HAP-1 (cell line): ENCODE measurements at places on chromosomes 7 and 10.

- DNase-seq: no peak
Observed at GRCh38 chr10:109358325-109358724, 565.0 kb downstream of the XPNPEP1 start.

- DNase-seq: no peak
Observed at GRCh38 chr10:26391701-26392695, 46.1 kb upstream of the APBB1IP start.

DNA sequence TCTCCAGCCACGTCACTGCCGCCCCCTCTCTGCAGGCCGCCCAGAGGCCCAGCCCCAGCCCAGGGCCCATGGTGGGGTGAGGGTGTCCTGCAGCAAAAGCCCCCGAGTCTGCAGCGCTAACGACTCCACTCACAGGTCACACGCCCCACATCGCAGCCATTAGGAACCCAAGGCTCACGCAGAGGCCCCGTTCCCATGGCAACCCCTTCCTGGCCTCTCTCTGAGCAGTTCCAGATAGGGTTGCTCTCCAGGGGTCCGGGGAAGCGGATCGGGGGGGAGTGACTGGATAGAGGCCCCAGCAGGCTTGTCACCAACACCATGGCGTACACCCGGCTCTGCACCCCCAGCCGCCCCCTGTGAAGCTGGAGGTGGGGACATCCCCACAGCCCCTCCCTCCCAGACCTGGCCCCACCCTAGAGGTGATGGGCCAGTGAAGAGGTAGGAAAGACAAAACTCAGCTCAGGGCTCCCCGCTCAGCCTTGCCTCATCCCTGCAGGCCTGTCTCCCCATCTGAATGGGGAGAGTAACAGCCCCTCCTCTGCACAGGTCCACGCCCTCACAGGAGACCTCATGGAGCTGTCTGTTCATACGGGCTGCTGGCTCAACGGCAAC lies 41.2 kb downstream of the TNRC18 start:
- DNase-seq: peak; percentile 46

GRCh38 chr7:71842381-71842780 lies 569.8 kb downstream of the CALN1 start:
- DNase-seq: no peak

GRCh38 chr10:43192884-43193283 lies 54.6 kb downstream of the CSGALNACT2 start:
- DNase-seq: no peak

DNA sequence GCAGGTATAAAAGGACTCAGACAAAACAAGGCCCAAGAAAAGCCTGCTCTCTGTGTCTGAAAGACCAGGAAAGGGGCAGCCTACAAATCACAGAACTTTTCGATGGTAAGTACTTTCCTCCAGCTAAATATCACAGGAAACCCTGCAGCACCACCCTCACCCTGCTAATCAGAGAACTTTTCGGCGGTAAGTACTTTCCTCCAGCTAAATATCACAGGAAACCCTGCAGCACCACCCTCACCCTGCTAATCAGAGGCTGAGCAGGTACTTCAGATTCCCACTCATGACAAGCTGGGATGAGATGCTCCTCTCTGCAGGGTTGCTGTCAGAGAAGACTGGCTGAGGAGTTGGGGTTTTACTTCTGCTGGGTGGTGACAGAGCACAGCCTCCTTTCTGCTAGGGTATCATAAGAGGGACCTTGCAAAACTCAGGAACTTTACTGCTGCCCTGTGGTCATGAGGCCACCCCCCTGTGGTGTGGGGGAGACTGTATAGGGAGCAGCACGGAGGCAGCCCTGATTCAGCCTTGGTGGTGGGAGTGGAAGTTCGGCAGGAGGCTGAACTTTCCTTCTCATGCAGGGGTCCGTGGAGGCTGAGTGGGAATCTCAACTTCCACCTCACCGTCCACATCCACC lies 7.2 kb downstream of the WDR37 start:
- no peak for DNase-seq

DNA sequence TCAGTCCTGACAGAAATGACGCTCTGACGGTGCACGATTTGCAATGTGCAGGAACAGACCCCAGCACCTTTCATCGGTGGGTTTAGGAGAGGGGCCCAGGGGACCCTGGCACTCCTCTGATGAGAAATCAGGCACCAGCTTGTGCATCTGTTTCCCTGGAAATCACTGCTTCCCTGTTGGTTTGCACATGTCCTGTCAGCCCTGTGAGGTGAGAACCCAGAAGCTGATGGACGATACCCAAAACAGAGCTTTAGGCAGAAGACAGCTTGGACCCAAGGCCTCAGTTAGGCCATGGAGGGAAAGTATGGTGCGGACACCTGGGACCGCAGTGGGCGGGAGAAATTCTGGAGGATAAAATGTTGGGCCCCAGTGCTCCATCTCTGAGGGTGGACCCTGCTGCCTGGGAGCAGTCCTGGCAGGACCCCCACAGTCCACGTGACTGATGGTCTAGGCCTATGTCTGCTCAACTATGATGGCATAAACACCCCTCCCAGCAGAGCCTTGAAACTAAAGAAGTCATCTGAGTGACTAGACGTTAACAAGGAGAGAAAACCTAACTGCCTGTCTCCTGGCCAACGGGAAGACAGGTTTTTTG lies 242.8 kb downstream of the PTPRN2 start:
- no peak for DNase-seq

DNA sequence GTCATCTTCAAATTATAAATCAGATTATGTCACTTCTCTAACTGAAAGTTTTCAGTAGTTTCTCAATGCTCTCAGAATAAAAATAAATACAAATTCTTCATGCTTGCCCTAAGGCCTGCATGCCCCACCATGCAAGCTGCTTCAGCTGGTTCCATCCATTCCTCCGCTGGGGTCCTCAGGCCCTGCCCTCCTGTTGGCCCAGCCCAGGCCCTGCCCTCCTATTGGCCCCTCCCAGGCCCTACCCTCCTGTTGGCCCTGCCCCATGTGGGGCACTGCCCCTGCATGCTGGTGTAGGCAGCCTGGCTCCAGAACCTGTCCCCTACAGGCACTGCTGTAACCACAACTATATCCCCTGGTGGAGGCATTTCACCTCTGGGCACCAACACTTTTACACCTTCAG lies 109.3 kb upstream of the TCERG1L start:
- no peak for DNase-seq

DNA sequence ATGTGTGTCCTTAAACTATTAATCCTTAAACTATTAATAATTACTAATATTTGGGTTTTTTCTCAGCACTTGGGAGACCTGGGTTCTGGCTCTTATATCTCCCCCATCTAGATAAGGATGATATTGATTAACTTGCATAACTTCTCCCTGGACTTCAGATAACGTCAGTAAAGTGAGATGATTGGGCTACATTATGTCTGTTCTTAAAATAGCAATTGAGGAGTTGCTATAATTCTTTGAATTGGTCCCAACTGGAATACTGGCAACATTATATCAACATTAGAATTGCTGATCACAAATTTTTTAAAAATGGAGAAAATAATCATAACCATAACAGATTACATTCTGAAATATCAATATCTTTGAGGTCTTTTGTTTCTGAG lies 1.9 kb downstream of the APBB1IP start:
- no peak for DNase-seq

GRCh38 chr7:30848121-30848855 lies 63.4 kb upstream of the AQP1 start:
- no peak for DNase-seq

DNA sequence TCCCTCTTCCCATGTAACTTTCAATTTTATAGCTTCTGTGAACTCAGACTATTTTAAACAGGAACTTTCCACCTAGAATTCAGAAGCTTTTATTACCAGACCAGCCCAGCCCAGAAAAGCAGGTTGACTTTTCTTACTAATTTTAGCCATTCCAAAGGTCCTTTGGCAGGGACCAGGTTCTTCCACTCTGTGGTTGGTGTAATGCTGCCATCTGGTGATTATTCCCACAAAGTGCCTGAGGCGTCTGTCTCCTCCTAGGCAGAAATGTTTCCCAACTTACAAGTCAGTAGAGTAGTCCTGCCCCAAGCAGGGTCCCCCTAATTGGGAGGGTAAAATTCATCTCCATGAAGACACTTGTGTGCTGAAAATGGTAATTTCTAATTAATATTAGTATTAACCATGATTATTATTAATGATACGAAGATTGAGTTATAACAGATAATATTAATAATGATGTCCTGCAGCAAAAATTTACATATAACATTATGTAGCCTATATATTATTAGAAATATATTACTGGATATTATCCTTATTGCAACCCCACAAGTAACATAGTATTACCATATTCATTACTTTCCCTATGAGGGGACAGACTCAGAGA lies 53.0 kb upstream of the PPP1R17 start:
- peak; percentile 72 for DNase-seq
